ENCODE measurements at places on chromosomes 12 and 14. TPM values are rescaled to one million over a fixed set of nuclear protein-coding genes. Genes with fewer than 3 reads are reported as not detected.

- no peak for DNase-seq
Measured at GRCh38 chr12:54588110-54588889, at the start of gene PPP1R1A. TSS of gene PPP1R1A (minus strand) at chr12:54588659. CDS start at chr12:54588488, 171 bp downstream.

DNA sequence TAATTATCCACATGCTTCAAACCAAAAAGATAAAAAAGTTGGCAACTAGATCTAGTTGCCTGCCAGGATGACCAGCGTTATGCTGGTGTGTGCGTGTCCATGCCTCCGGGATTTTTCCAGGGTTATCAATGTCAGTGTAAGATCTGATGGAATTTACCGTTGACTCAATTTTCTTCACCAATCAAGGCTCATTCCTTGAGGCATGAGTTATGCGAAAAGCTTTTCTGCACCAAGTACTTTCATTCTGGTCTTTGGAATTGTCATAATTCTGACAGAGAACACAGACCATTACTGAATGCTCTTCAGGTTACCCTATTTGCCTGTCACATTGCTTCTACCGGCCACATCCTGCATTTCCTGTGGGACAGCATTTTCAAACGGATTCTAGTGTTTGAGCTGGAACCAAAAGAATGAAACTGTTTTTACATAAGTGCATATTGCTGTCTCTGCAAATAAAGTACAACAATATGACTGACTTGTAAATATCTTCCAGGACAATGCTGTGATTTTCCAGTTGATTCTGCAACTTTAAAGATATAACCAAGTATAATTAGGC lies 91.8 kb downstream of the DUSP16 start:
- DNase-seq, result no peak

DNA sequence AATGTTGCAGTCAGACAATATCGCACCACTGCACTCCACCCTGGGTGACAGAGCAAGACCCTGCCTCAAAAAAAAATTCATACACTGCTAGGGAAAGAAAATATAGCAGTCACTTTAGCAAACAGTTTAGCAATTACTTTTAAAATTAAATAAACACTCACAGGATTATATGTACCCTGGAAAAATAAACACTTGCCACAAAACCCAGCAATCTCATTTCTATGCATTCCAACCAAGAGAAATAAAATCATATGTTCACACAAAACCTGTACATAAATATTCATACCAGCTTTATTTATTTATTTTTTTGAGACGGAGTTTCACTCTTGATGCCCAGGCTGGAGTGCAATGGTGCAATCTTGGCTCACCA lies 20.2 kb downstream of the ATXN2 start:
- DNase-seq, result no peak

DNA sequence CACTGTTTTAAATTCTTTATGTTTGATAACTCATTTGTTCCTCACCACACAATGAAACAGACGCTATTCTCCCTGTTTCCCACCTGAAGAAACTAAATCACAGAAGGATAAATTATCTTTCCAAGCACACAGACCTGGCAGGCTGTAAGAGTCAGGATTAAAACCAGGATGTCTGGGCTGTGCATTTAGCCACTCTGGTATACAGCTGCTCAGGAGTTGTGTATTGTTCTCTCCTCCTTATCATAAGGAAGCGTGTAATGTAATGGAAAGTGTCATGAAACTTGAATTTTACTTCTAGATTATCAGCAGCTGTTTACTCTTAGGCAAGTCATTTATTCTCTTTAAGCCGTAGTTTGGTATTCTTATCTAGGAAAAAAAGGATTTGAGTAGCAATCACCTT lies 154.8 kb upstream of the LRIG3 start:
- DNase-seq, result no peak

DNA sequence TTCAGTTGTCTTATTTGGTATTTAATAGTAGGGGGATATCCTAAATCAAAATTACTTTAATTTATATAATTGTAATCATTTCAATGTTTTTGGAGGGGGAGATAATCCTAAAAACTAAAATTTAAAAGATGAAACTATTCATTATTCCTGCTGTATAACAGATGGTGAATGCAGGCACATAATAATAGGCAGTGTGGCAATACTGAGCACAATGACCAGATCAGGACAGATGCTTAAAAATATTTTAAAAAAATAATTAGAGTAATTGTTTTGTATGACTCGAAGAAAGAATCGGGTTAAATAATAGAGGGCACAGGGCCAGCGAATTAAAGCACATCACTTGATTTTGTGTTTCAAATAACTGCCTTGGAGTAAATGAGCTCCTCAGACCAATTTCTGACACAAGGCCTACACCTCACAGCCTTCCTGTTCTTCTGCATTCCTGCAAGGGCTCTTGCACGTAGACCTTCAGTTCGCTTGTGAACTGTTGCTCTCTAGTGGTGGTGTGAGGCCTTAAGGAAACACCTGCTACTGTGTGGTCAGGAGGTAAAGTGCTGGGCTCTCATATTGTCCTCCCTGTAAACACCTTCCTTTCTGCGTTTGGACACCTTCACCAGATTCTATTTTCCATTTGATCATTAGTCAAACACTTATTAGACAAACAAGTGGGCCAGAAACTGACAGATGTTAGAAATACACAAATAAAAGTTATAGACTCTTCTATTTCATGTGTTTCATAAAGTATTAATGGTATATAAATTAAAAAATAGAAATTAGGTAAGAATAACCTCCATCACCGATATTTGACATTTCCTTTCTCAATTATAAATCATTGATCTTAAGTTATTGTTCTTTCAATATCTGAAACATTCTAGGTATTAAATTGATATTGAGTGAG lies 29.3 kb upstream of the KLRF1 start:
- DNase-seq, result no peak

DNA sequence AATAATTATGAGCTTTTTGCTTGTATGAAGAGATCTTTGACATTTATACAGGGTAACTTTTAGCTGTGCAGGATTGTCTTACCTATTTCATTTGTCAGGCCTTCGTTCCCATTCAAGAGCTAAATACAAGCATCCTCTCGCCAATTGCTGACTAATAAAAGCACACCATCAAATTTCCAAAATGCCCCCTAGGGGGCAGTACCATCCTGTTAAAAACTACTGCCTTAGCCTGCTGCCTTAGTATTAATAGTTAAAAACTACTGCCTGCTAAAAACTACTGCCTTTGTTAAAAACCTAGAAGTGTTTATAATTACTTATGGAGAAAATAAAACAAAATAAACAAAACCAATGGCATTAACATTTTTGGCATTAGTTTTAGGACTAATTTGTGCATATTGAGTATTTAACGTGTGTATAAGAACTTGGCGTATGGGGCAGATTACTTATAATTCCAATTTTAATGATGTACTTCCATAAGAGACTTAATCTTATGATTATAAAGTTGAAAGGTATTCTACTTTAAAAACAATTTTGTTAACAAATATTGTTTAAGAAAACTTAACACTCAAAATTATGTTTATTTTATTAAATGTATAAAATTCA lies 3.0 kb upstream of the IFI27L2 start:
- no peak for DNase-seq

- peak; percentile 81 for DNase-seq
Measured at GRCh38 chr12:122867691-122868461, 28.0 kb downstream of the VPS37B start.

GRCh38 chr12:89723276-89723675 lies 14.6 kb upstream of the ATP2B1 start:
- DNase-seq, result no peak

DNA sequence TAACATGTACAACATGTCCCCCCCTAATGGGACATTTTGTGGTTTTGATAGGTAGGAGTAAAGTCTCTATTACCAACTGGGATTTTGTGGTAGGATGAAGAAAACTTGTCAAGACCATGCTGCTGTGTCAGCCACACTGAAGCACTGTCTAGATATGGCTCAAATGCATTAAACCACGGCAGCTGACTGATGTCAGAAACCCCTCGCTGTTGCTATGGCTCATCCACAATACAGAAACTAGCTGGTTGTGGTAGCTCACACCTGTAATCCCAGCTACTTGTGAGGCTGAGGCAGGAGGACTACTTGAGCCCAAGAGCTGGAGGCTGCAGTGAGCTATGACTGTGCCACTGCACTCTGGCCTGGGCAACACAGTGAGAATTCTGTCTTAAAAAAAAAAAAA lies 40.1 kb downstream of the PAPLN start:
- no peak for DNase-seq

DNA sequence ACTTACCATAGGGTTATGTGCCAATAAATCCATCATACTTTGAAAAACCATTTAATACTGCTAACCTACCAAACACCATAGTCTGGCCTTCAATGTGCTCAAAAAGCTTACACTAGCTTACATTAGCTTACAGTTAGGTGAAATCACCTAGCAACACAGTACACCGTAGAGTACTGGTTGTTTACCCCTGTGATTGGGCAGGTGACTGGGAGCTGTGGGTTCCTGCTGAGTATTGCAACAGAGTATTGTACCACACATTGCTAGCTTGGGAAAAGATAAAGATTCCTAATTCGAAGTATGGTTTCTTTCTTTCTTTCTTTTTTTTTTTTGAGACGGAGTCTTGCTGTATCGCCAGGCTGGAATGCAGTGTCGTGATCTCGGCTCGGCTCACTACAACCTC lies 5.6 kb downstream of the ATP5MC2 start:
- no peak for DNase-seq

- no peak for DNase-seq
Measured at GRCh38 chr12:94180558-94181296, 32.4 kb downstream of the PLXNC1 start.

DNA sequence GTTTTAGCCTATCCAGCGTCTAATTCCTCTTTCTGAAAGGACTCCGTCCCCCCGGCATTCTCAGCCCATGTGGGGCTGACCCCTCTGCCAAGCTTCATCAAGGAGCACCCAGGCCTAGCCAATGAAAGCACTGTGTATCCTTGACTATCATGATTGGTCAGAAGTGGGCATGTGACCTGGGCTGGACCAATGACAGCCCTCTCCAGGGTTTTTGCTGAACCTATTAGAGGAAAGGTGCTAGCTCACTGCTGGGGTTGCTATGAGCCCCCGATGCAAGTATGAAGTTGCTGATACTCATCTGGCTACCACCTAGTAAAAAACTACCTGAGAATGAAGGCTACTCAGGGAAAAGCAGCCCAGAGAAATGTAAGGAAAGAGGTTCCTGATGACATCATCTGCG lies 68.1 kb downstream of the LRRC74A start:
- no peak for DNase-seq

DNA sequence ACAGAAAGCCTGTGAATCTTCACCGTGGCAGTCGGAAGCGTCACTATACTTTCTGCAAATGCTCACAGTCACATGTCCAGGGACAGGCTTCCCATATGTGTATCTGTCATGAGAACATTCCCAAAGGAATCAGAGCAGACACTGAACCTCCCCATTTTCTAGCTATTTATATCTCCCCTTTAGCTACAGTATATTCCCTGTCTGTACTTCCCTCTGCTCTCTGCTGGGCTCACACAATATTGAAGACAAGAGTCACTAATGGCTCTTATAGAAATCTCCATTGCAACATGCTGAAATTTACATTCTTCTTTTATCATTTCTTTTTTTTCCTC lies 8.2 kb downstream of the A2M start:
- no peak for DNase-seq

DNA sequence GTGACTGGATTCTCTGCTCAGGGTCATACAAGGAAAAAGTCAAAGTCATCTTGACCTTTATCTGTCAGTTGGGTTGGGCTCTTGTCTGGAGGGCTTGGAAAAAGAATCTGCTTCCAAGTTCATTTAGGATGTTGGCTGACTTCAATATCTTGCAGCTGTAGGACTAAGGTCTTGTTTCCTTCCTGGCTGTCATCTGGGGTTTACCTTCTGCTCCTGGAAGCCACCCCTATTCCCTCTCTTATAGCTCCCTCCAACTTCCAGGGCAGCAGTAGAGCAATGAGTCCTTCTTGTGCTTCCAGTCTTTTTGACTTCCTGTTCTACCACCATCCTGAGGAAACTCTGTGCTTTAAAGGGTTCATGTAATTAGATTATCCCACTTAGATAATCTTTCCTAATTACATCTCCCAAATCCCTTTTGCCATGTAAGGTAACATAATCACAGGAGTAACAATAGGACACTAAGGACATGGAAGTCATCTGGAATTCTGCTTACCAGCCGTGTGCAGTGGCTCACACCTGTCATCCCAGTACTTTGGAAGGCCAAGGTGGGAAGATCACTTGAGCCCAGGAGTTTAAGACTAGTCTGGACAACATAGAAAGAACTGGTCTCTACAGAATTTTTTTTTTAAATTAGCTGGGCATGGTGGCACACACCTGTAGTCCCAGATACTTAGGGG lies 170.7 kb upstream of the KITLG start:
- no peak for DNase-seq

GRCh38 chr14:22448035-22448904 lies 140.8 kb downstream of the DAD1 start:
- DNase-seq, result no peak

DNA sequence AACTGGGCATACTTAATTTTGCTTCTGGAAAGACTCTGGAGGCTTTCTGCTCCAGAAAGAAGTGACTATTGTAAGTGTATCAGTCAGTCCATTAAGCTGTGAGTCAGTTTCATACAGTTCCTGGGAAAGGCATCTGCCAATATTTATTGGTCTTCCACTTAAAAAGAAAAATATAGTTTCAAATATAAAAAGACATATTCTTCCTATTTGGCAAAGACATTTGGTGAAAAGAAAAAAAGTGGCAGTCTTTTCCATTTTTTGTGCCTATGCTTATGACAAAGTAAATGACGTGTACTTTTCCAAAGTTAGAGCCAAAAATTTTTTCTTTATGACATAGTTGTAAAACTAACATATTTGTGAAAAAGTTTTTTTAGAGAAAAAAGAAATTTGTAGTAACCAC lies 12.3 kb downstream of the TMEM30B start:
- DNase-seq, result no peak

DNA sequence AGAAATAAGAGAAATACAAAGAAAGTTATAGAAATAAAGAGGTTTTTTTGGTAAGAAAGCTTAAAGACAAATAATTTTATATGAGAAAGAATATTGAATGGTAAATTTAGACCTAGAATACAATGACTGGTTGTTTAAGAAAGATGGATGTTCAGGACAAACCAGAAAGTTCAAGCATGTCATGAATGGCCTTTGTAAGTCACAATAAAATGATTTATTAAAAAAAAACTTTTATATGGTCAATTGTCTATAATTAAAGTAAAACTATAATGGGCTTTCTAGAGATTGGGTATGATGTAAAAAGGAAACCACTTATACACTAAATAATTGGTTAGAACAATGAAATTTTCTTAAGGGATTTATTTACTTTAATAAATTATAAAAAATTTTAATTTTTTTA lies 19.8 kb upstream of the CAPRIN2 start:
- no peak for DNase-seq

GRCh38 chr14:96205059-96205977 lies 679 bp downstream of the BDKRB2 start:
- no peak for DNase-seq

- DNase-seq, result no peak
Measured at GRCh38 chr14:99426813-99427346, 53.8 kb downstream of the SETD3 start.

The SOCS4 gene
- 19.8 TPM for total RNA-seq

The SDR9C7 gene
- 0.27 TPM for total RNA-seq

The OTOGL gene
- total RNA-seq, result 0.51 TPM

The KLHL33 gene
- total RNA-seq, result 0.35 TPM

The PMCH gene
- not detected for total RNA-seq

The POP5 gene
- 36.5 TPM for total RNA-seq

The OR6C74 gene
- total RNA-seq, result not detected

The TTC7B gene
- 64.9 TPM for total RNA-seq

The RASAL1 gene
- not detected for total RNA-seq
